AG10803 (cell line): ENCODE measurements at places on chromosomes 2 and 18.
A peak's percentile ranks its signal among the peaks of the same experiment; 100 is the strongest.

GRCh38 chr2:66704786-66705185 is 269.9 kb downstream of the MEIS1 start:
- no peak for DNase-seq

GRCh38 chr2:50143822-50144575 is 887.9 kb downstream of the NRXN1 start:
- peak; percentile 44 for DNase-seq

- DNase-seq = no peak
These were observed 16.7 kb downstream of the HOXD1 start for GRCh38 chr2:176205126-176205525.

DNA sequence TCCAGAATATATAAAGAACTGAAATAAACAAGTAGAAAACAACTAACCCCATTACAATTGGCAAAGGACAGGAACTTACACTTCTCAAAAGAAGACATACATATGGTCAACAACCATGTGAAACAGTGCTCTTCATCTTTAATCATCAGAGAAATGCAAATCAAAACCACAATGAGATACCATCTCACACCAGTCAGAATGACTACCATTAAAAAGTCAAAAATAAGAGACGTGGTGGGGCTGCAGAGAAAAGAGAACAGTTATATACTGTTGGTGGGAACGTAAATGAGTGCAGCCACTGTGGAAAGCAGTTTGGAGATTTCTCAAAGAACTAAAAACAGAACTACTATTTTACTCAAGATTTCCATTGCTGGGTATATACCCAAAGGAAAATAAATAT is 1696.3 kb upstream of the TMEFF2 start:
- no peak for DNase-seq

GRCh38 chr2:201919308-201919634 is 112.9 kb downstream of the CDK15 start:
- DNase-seq = no peak

DNA sequence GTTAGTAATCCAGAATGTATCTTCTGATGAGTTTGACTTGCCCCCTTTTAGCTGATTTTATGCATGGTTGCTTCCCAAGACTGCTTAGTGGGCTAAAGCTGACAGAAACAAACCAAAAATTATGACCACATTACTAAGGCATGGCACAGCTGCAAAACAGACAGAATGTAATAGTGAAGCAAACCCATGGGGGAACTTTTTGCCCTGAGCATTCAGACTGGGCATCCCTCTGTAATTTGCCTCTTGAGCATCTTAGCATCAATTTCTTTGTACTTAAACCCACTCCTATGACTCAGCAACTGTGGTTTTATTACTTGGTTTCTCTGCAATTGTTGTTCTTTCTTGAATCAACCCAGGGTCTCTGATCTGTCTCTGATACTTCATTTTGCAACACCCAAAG is 487.3 kb upstream of the DCC start:
- DNase-seq = no peak

DNA sequence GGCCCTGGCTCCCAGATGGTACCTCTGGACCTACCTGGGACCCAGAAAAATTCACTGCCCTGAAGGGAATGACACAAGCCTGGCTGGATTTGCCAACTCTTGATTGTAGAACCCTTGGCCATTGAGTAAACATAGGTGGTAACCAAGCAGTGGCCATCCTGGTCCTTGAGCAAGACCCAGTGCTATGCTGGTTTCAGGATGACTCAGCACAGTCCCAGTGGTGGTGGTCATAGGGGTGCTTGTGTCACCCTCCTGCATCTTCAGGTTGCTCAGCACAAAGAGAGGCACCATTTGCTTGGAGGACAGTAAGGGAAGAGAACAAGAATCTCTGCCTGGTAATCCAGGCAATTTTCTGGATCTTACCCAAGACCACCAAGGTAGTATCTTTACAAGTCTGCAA is 52.9 kb downstream of the UPP2 start:
- no peak for DNase-seq

DNA sequence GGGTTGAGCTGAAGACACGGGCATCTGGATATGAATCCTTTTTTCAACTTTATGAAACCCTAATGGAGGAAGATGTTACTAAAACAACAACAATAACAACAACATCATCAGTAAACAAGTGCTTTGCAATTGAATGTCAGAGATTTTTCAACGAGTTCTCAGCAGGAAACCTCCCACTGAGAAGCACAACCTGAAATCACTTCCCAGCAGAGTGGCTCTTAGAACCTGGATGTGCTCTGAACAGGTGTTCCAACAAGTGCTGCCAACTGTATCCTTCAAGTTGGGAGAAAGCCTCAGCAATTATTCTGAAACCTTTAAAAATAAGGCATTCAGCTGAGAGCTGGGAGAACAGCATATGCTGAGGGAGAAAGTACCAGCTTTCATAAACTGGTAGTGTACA is 1622.7 kb upstream of the CELF4 start:
- no peak for DNase-seq

DNA sequence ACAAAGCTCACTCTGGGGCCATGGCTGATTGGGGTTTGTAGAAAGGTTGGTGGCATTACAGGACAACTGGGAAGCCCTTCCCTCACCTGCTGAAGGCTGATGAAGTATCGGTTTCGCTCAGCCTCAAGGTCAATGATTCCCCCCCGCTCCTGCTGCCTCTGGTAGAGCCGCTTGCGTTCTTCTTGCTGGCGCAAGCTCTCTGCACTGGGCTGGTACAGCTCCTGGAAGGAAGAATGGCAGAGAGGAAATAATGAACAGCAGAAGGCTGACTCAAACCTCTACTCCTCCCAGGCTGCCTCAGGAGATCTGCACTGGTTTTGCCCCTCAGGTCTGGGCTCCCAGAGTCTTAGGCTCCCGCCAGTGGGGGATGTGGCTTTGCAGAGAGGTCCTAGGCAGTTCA is 5.2 kb downstream of the BCS1L start:
- no peak for DNase-seq

GRCh38 chr18:56285387-56286065 is 352.9 kb downstream of the TXNL1 start:
- DNase-seq = peak; percentile 77

DNA sequence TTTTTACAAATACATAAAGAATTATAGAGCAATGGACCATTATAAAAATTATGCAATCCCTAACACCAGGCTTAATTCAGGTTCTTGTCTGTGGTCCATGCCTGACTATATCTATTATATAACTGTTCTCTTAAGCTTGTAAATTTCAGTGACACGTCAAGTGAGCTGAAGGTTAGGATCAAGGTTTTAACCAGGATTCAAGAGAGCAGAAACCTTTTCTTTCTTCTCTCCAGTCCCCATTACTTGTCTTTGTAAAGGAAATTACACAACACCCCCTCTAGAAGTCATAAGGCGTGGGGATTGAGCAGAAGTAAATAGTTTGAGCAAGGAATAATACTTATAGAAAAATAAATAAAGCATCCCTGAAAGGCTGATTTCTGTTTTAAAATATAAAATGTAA is 122.0 kb downstream of the ZNF521 start:
- no peak for DNase-seq

GRCh38 chr2:237858294-237859081 is 935 bp upstream of the RAMP1 start:
- peak; percentile 89 for DNase-seq

- DNase-seq = no peak
These were observed 461.3 kb upstream of the FANCL start for GRCh38 chr2:58702302-58702885.

- no peak for DNase-seq
These were observed 39.8 kb upstream of the PCBP1 start for GRCh38 chr2:70047451-70047850.

DNA sequence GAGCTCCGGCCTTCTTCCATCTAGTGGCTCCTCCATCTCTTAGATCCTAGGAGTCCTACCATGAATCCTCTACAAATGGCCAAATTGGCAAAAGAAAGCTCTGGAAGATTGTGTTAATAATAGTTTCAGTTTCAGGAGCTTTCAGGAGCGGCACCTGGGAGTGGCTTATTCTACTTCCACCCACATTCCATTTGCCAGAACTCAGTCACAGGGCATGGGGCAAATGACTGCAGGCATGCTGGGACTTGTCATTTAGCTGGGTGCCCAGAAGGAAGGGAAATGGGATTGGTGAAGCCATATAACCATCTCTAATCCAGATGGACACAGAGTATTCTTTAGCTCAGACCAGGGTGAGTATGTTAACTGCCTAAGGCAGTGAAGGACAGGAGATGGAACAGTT is 3.6 kb upstream of the LRATD1 start:
- DNase-seq = peak; percentile 12

GRCh38 chr18:26487437-26487836 is 60.9 kb downstream of the KCTD1 start:
- peak; percentile 13 for DNase-seq

DNA sequence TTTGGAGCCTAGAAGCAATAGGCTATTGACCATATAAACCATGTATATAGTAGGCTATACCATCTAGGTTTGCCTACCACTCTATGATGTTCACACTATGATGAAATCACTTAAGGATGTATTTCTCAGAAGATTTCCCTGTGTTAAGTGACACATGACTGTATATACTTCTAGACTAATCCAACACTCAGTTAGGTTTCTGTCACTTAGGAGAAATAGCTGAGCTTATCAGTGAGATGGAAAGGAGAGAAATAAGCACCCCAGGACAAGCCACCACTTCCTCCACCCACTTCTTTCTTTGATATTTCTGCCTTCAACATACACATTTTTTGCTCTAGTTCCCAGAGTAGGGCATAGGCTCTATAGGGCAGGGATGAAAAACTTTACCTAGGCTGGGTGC is 7.8 kb downstream of the PECR start:
- no peak for DNase-seq

- DNase-seq = peak; percentile 58
These were observed 138.3 kb downstream of the FAM124B start for GRCh38 chr2:224263571-224264043.

GRCh38 chr2:48750128-48750739 is 5.3 kb downstream of the LHCGR start:
- DNase-seq = no peak

- peak; percentile 40 for DNase-seq
These were observed 568 bp downstream of the TMEM131 start for GRCh38 chr2:97995026-97995733.

DNA sequence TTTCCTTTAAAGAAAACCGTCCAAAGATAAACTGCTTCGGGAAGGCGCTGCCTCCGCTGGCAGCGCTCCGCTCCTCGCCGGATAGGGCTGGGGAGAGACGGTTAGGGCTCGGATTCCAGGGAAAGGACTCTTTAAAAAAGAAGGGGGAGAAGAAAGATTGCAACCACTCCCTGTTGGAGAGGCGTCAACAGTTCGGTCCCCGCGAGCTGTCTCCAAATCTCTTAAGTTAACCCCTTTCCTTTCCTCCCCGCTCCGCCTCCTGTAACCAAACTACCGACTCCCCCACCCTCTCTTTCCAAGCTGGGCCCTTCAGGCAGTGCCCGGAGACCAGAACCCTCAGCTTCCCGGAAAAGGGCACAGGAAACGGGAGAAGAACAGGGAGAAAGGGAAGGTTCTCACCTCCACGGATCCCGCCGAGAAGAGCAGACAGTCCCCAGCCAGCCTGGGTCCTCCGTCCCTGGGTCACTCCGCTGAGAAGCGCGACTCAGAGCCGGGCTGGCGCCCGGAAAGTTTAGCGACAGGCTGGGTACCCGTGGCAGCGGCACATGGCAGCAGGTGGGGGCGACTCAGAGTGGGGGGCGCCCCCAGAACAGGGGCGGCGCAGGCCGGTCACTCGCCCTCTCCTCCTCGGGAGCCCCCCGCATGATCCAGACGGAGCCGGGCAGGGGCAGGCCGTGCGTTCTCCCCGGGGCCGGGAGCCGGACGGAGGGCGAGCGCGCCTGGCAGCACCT is 675 bp downstream of the FZD5 start:
- no peak for DNase-seq

DNA sequence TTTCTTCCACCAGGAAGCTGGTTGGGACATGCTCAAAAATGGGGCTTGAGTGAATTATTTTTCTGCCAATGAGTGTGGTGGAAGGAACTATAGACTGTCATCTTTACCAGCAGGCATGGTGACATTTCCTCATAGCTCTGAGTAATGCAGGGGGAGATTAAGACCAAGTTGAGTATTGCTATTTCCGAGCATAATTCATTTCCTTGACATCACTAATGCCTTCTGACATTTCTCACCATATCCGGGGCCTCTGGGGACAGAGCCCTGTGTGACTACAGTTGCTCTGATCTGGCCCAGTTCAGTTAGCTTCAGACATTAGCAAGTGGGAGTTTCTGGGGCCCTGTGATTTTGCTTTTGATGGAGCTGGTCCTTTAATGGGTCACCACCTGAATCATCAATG is 410.4 kb downstream of the MEIS1 start:
- peak; percentile 51 for DNase-seq

DNA sequence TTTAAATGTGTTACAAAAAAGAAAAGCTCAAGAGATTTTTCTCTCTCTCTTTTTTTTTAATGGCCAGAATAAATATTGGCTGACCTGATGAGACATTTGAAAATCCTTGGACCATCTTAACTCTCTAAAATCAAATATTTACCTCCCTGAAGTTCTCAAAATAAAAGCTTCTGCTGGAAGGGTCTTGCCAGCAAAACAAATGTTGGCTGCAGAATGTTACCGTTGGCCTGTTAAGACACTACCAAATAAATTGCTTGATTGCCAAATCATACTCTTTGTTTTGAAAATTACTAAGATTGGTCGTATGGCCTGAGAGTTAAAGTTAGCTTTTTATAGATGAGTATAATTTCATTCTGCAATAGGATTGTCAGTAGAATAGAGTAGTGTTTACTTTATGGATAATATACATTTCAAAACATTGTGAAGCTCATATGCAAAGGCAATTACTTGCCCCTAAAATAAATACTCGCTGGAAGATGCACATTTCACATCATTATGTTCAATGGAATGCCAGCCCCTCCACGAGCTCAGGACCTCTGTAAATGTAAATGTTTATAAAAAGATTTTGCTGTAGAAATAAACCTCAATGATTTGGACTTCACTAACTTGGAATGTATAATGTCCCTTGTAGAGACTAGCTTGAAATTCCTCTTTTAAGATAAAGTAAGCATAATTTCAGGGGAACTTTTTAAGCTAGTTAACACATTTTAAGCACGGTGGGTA is 193.4 kb downstream of the SOX11 start:
- DNase-seq = no peak

DNA sequence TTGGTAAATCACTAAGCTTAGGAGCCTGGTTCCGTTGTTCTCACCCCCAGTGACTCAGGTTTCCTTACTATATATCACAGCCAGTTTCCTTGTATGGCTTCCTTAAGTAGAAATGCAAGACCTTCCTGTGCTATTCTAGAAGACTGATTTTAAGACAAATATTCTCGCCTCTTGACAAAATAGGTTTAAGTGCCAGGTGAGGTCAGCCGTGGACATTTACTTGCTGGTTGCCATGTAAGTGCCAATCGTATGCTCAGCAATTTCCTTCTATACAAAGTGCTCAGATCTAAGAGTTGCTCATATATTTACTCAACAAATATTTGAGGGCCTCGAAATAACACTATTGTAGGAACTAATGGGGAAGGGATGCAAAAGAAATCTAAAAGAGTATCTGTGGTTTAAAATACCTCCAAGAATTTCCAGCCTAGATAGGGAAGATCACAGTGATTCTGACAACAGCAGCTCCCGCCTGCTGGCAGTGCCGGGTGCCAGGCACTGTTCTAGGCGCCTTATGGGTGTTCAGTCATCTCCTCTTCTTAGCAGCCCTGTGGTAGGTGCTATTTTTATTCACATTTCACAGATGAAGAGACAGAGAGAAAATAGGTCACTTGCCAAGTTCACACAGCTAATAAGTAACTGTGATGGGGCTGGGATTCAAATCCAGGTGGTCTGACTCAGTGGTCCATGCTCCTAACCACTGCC is 95.3 kb upstream of the B3GNT7 start:
- no peak for DNase-seq

GRCh38 chr2:218392891-218393462 is 6.7 kb upstream of the CTDSP1 start:
- no peak for DNase-seq
